Brain pericyte (primary cell): ENCODE measurements at places on chromosomes 4 and X.

GRCh38 chr4:8331575-8331955 lies 62.0 kb downstream of the HTRA3 start:
- DNase-seq: no peak

DNA sequence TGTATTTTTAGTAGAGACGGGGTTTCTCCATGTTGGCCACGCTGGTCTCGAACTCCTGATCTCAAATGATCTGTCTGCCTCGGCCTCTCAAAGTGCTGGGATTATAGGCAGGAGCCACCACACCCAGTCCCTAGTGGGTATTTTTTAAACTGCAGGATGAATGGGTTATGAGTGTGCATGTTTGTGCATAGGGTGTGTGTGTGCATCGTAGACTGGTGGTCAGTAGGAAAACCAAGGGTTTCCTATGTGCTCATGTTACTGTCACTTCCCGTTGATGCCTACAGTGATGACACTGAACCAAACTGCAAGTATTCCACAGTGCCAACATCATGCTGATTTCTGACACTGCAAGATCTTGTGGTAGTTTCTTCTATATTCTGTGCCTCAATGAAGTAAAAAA lies 41.1 kb downstream of the DDIT4L start:
- no peak for DNase-seq

GRCh38 chr4:25493466-25493865 lies 116.4 kb downstream of the ANAPC4 start:
- DNase-seq: no peak

DNA sequence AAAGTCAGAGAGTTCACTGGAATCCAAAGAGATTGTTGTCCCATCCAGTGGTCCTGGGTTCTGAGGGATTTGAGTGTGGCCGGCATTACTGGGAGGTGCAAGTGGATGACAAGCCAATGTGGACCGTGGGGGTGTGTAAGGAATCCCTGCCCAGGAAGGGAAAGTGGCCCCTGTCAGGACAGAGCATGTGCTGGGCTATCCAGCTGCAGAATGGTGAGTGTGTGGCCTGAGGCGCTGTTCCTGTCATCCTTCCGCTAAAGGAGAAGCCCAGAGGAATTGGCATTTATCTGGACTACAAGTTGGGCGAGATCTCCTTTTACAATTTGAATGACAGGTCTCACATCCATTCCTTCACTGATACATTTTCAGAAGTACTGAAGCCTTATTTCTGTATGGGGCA lies 20.4 kb upstream of the TRIM60 start:
- DNase-seq: no peak

- no peak for DNase-seq
These were observed 379.1 kb downstream of the RAPGEF2 start for GRCh38 chr4:159481936-159482335.

GRCh38 chr4:147104768-147105167 lies 159.1 kb upstream of the TTC29 start:
- no peak for DNase-seq

DNA sequence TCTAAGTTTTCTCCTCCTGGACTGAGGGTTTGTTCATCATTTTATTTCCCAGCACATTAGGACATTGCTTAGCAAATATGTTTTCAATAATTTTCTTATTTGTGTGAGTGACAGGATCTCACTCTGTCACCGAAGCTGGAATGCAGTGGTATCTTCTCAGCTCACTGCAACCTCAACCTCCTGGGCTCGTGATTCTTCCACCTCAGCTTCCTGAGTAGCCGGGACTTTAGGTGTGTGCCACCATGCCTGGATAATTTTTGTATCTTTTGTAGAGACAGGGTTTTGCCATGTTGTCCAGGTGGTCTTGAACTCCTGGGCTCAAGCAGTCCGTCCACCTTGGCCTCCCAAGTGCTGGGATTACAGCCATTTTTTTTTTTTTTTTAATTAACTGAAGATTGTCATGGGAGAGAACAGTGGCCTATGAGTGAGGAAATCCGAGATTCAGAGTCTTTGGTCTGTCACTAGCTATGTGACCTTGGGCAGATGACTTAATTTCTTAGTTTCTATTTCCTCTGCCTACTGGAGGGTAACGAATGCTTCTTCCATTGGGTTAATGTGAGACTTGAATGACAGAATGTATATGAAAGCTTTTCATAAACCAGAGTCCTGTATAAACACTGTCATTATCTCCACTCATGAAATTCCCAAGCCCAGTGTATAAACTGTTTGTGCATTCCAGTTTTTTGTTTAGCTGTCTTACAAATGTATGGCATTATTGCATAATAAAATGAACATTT lies 23.9 kb downstream of the MOB1B start:
- no peak for DNase-seq

- DNase-seq: no peak
These were observed 183.7 kb upstream of the LDB2 start for GRCh38 chr4:17082186-17082585.

- DNase-seq: no peak
These were observed 65.4 kb downstream of the PRKX start for GRCh38 chrX:3648084-3648483.

- DNase-seq: no peak
These were observed 352.5 kb upstream of the ADGRL3 start for GRCh38 chr4:60847614-60848013.

- DNase-seq: no peak
These were observed 654.2 kb downstream of the PCDH7 start for GRCh38 chr4:31374256-31374960.

- no peak for DNase-seq
These were observed 4.4 kb upstream of the AFM start for GRCh38 chr4:73477176-73477575.

- no peak for DNase-seq
These were observed 170.6 kb downstream of the BANK1 start for GRCh38 chr4:101961144-101961543.

DNA sequence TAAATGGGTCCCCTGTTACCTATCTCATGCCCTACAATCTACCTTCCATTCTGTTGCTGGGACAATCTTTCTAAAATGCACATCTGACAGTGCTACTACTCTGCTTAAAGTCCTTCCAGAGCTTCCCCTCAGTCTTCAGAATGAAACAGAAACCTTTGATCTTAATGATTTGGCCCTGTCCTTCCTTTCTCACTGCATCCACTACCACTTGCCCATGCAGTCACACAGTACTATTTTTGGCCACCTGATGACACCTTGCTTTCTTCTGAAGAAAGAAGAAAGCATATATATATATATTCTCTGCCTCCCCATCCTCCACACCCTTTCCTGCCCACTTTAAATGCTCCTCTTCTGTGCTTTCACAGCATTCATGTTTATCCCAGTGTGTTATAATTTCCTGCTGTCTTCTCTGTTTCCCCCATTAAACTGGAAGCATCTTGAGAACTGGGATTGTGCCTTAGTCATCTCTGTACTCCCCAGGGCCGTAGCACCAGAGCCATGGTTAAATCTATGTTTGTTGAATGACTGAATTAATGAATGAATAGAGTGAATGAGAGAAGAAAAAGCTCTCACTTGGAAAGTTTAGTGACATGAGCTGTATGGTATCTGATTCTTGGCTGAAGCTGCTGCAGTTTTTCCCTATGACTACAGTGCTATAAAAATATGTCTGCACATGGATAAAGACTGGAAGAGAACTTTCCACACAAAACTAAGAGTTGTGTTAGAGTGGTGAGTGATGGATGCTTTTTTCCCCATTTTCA lies 56.2 kb downstream of the RTL9 start:
- no peak for DNase-seq

DNA sequence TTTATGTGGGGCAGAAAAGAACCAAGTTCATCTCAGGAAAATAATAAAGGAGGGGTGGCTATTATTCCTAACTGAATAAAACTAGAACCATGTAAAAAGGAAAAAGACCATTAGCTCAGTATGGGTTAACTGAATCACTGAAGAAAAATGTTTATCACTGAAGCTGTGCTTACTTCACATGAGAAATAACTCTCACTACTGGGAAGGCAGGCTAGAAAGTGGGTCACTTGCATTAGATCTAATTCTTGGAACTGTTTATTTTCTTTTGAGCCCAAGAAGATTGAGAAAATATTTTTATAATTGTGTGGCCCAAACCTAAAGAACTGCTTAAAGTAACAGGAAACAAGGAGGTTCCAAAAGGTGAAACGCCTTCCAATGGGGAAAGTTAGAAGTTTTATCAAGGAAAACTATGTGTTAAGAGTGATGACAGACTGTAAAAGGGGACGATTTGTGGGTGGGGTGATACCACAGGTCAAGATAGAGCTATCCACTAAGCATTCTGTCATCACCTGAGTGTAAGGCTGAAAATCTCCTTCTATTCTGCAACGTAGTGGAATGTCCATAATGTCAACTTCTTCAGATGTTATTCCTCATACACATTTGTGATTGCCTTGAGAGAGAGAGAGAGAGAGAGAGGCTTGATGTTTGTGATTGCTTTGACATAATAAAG lies 1083.5 kb downstream of the PCDH7 start:
- no peak for DNase-seq

GRCh38 chr4:19776021-19776459 lies 475.7 kb upstream of the SLIT2 start:
- peak; percentile 34 for DNase-seq

GRCh38 chr4:145609481-145610427 lies 9.4 kb upstream of the MMAA start:
- peak; percentile 26 for DNase-seq

DNA sequence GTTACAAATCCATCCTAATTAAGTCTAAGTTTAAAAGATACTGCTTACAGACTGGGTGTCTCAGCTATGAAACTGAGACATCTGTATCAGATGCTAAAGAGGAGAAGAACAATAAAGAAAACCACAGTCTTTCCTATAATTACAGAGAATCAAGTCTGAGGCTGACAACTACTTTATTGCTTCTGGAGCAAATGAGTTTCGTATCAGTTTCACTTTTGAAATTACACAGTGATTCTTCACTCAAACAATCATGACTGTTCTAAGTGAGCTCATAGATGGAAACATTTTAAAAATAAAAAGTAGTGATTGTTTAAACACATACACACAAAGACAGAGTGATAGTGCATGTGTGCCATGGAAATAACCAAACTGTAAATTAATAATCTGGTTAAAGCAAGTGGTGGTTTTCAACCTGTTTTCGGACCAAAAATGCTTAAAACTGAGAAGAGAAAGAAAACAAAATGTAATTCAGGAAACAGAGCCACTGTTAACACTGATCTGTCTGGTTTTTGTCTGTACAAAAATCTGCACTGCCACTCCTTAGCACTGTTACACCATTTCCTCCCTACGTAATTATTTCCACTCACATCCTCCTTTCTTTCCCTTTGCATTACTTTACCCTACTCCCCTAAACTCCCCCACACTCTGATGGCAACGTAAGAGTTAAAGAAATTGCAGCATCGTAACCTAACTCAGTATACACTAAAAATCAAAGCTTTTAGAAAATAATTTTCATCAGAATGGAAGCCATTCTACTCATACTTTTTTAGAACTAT lies 12.5 kb downstream of the RFC1 start:
- no peak for DNase-seq

DNA sequence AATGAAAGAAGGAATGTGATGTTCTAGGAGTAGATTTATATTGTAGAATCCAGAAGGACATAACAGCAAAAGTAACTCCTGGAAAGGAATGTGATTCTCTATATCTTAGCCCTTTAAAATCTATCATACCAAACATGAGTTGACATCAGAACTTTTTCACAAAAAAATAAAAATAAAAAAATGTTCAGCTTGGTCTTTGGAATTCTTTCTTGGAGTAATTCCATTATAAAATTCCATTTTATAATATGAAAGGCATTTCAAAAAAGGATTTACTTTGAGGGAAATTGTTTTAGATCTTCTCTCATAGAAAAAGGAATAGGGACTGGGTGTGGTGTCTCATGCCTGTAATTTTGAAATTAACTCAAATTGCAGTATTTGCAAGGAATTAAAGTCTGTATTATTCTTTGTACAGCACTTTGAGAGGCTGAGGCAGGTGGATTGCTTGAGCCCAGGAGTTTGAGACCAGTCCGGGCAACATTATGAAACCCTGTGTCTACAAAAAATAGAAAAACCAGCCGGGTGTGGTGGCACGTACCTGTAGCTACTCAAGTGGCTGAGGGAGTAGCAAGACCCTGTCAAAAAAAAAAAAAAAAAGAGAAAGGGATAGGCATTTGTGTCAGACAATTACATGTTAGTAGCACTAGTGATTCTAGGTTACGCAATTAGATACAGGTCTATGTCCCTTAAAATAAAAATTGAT lies 134.9 kb downstream of the SLC4A4 start:
- no peak for DNase-seq

DNA sequence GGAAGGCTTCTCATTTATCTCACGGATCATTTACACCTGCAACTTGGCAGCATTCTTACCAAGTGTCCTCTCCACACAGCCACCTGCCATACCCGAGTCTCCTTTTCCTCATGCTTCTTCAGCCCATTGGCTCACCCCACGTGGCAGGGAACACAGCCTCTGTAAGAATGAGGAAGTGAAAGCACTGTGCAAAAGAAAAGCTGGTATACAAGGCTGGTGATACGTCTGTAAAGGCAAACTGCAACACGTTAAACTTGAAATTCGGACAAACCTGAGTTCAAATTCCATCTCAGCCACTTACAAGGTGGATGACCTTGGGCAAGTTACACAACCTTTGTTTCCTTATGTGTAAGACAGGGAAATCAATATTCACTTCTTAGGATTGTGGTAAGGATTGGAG lies 164.0 kb upstream of the RASGEF1B start:
- no peak for DNase-seq

DNA sequence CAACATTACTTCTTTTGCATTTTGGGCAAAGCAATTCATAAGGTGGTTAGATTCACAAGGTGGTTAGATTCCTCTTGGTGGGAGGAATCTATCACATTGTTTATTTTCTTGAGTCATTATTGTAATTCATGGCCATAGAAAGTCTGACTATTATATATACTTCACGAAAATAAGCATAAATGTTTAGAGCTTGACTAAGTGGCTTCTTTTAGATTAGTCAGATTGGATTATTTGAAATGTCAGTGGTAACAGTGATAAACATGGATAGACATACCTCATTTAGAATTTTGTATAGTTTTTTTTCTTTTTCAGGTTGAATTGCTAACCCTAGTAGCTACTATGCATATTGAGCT lies 24.9 kb upstream of the DYNLT3 start:
- DNase-seq: no peak

- no peak for DNase-seq
These were observed 21.3 kb upstream of the CXCL6 start for GRCh38 chr4:73815145-73815544.
